ENCODE measurements at places on chromosomes 2 and 18.

DNA sequence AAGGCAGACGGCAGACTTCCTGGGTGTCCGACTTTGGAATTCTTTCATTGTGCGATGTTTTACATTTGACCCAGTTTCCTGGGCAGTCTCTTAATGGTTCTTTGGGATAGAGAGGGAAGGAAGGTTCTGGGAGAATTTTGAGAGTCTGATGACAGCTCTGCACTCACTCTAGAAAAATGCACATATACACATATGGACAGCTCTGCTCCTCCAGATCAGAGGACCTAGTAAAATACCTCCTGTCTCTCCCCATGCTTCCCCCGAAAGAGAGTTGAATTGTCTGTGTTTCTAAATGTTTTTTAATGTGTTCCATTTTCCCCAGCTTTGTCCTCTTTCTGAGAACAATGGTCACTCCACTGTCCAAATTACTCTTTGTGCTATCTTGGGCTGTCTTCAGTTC lies 102.0 kb upstream of the CXCR4 start:
- no peak for DNase-seq

DNA sequence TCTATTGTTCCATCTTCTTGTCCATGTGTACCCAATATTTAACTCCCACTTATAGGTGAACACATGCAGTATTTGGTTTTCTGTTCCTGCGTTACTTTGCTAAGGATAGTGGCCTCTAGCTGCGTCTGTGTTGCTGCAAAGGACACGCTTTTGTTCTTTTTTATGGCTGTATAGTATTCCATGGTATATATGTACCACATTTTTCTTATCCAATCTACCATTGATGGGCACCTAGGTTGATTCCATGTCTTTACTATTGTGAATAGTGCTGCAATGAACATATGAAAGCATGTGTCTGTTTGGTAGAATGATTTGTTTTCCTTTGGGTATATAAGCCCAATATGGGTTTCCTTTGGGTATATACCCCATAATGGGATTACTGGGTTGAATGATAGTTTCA lies 77.3 kb upstream of the MMADHC start:
- DNase-seq, result no peak

DNA sequence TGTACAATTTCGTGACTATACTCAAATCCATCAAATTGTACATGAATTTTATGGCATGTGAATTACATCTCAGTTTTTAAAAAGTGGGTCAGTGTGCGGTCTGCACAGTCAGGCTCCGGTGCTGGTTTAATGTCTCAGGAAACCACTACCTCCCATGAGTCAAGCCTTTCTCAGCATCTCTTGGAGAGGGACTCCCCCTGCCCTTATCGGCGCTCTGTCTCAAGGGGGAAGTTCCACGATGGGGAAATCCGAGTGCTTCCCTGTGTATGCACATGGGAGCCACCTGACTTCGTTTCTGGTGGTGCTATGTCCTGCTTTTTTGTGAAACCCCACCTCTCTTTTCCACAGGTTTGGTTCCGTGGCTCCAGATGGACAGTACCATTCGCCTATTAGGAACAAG lies 72.5 kb downstream of the ACOXL start:
- DNase-seq, result peak; percentile 27

- no peak for DNase-seq
Observed at GRCh38 chr2:31893094-31893493, 117.7 kb downstream of the MEMO1 start.

DNA sequence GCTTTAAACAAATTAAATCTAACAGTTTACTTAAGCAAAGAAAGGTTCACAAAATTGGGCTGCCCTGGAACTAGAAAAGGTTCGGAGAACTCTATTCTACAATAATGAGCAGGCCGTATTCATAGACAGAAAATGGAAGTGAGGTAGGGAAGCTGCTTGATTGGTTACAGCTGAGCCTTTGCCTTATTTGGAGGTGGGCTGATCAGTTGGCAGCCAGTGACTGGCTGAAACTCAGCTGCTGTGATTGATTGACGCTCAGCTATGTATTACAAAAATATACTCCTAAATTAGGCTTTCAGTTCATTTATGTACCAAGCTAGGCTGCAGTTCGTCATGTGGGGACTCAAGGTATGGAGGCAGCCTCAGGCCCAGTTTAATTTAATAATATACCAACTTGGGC lies 42.3 kb upstream of the TTR start:
- DNase-seq, result no peak

DNA sequence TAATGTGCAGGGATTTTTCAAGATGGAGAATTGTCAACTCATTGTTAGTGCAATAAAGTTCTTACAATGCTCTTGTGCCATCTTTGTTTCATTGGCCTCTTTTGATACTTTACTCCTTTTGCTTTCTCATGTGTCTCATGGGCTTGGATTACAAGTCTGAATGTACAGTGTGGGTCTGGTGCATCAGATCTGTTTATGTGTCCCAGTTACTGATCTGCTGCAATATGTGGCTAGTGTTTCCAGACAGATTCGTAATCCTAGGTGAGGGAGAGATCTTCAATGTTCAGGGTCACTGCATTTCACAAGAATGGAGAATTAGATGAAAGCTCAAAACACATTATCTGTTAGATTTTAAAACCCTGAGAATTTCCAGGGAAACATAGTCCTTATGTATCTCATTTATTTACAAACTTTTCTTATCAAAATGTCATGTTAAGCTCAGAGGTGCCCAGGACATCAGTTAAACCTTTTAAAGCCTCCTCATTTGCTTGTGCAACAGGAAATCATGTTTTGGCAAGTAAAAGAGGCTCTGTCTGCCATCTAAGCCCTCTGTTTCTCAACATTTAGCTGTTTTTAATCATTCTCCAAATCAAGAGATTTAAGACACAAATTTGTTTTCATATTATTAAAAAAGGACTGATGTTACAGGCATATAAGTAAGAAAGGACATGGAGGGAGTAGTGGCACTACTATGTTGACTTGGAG lies 108.1 kb downstream of the NUP35 start:
- DNase-seq, result no peak

GRCh38 chr18:46009125-46009840 lies 42.2 kb upstream of the EPG5 start:
- no peak for DNase-seq

GRCh38 chr18:32549248-32550110 lies 78.8 kb upstream of the GAREM1 start:
- DNase-seq, result peak; percentile 34

DNA sequence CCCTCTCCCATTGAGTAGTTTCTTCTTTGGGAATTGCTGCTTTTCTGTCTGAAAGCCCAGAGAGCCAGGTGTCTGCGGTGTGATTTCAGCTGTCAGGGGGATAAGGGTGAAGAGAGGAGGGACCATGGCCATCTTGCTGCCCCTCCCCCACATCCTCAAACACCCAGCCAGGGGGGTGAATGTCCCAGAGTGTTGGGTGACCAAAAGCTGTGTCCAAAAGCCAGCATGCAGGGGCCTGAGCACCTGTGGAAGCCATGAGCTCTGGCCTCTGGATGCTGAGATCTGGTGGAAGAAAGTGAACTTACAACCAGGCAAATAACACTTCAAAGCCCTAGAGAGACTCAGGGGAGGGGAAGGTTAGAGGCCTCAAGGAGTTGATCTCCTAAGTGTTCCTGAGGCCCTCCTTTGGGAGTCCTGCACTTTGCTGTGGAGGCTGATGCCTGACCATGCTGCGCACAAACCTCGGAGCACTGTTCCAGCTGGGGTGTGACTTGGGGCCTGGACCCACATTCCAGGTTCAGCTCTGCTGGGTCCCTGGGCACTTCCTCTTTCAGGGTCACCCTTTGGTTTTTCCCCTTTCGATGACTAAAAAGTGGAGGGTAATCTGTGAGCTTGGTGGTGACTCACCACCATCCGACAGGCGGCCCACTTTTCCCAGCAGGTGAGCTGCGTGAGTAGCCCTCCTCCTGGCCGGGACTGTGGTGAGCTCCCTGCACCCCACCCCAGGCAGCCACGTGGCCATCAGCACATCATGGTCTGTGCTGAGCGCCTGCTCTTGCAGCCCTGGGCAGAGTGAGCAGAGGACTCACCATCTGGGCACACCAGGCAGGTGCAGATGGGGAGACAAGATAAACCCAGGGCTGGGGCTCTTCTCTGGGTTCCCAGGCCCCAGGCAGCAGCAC lies 66.8 kb upstream of the FOSL2 start:
- no peak for DNase-seq

DNA sequence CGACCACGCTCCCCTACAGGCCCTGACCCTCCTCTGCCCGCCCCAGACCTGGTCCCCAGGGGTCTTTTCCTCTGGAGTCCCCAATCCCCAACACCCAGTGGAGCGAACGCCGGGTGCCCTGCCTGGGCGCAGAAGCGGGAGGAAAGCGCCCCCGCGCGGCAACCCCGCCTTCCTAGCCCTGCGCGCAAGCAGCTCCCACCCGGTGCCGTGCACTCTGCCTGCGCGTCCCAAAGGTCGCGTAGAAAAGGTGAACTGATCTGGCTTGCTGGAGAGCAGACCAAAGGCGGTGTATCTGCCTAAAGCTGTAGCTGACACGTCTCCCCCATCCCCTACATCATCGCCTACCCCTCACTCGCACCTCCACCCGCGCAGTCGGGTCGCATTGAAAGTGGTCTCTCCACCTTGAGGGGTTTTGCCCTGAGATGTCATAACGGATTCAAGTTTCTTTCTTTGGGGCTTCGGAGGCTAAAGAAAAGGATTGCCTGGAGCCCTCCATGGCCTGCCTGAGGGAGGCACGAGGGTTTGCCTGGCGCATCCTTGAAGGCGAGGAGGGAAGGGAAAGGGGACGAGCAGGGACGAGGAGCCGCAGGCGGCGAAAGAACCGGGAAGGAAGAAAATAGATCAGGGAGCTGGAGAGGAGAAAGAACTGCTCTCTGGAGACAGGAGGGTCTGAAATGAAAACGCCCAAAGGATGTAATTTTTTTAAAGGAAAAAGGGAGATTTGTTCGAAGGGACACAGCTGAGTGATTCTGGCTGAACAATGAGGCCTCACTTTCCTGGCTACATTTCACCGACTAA lies 5.8 kb downstream of the GAD1 start:
- DNase-seq, result peak; percentile 25

GRCh38 chr2:169365029-169365480 lies 2.7 kb upstream of the LRP2 start:
- no peak for DNase-seq

DNA sequence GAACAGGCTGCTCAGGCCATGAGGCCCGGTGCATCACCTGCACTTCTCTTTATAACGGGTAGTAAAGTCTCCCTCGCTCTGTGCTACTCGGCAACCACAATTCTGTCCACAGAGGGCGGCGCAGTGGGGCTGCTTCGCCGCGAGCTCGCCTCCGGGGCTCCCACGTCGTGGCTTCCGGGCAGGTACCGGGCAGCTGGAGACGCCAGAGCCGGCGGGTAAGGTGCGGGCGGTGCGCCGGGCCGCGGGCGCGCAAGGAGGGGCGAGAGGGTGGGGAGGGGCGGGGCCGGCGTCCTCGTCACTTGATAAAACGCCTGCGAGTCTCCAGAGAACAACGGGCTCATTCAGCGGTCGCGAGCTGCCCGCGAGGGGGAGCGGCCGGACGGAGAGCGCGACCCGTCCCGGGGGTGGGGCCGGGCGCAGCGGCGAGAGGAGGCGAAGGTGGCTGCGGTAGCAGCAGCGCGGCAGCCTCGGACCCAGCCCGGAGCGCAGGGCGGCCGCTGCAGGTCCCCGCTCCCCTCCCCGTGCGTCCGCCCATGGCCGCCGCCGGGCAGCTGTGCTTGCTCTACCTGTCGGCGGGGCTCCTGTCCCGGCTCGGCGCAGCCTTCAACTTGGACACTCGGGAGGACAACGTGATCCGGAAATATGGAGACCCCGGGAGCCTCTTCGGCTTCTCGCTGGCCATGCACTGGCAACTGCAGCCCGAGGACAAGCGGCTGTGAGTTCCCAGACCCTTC lies at the start of gene ITGA6:
Gene ITGA6 (plus strand): TSS at position 331 of the 734 bp plus-strand sequence.
- DNase-seq, result peak; percentile 70

DNA sequence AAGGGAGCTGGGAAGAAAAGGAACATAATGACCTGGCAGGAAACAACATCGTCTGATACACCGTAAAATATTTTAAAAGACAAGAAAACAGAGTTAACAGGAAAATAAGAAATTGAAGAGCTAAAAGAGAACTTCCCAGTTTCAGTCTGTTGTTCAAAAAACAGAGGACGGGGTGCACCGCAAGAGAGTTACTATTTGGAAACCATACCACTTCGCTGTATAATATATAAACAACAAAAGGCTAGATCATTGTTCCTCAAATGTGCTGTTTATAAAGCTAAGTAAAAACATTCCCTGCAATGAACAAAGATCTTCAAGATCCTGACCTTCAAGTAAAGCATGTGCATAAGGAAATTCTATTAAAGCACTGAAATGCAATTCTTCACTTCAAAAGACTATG lies 2.1 kb downstream of the PPP3R1 start:
- no peak for DNase-seq

DNA sequence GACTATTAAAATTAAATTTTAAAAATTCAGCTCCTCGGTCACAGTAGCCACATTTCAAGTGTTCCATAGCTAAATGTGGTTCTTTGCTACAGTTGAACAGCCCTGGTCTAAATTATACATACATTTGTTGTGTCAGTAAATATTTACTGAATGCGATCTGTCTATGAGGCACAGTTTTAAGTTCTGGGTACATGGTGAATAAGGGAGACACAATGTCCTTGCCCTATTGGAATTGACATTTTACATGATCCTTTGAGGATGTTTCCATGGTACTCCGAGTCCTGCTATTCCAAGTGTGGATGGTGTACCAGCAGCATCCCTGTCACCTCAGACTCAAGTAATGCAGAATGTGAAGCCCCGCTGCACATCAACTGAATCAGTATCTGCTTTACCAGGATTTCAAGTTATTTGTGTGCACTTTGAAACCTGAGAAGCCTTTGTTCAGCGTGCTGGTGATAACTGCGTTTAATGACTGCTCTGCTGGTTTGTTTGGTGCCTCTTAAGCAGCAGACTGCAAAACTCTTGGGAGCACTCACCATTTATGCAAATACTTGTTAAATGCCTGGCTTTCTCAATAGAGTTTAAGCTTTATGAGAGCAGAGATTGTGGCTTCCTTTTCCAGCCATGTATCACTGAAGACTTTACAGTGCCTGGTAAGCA lies 1.5 kb downstream of the GALNT1 start:
- no peak for DNase-seq

GRCh38 chr2:24743924-24744323 lies 49.3 kb downstream of the PTRHD1 start:
- no peak for DNase-seq

- no peak for DNase-seq
Observed at GRCh38 chr2:216222650-216223352, 113.7 kb downstream of the XRCC5 start.

- DNase-seq, result no peak
Observed at GRCh38 chr18:72233106-72233505, 311.0 kb downstream of the CBLN2 start.
